ENCODE measurements at places on chromosomes 16 and 17. TPM values are rescaled to one million over a fixed set of nuclear protein-coding genes. Genes with fewer than 3 reads are reported as not detected.

The HAS3 gene
- total RNA-seq: 3.6 TPM

The KRT31 gene
- not detected for total RNA-seq

The TP53TG3 gene
- not detected for total RNA-seq

The LRRC75A gene
- 2.2 TPM for total RNA-seq

The VAT1L gene
- 0.81 TPM for total RNA-seq

The VPS35L gene
- 36.6 TPM for total RNA-seq

The DPEP1 gene
- not detected for total RNA-seq

The TBC1D28 gene
- total RNA-seq: not detected

The GGNBP2 gene
- 27.9 TPM for total RNA-seq

The HCRT gene
- not detected for total RNA-seq

The CASKIN2 gene
- 12.3 TPM for total RNA-seq

The ETV4 gene
- total RNA-seq: 17.0 TPM

The ALDOC gene
- total RNA-seq: 213 TPM

The DNAI2 gene
- total RNA-seq: not detected

The OR3A3 gene
- not detected for total RNA-seq

The MPRIP gene
- total RNA-seq: 116 TPM

The MEOX1 gene
- 0.54 TPM for total RNA-seq

The VPS25 gene
- total RNA-seq: 77.3 TPM

The TNFRSF13B gene
- total RNA-seq: not detected

The PYCARD gene
- total RNA-seq: 43.1 TPM

The RBFOX1 gene
- total RNA-seq: not detected

The CCDC92B gene
- total RNA-seq: not detected

The USP7 gene
- 48.0 TPM for total RNA-seq

The CLEC18A gene
- not detected for total RNA-seq

The ABCA8 gene
- 58.2 TPM for total RNA-seq

The CAVIN1 gene
- 781 TPM for total RNA-seq

The PIK3R6 gene
- total RNA-seq: not detected

The TEKT3 gene
- total RNA-seq: not detected

The CACNG5 gene
- total RNA-seq: not detected

The TP53TG3B gene
- 0.16 TPM for total RNA-seq

The ACSM5 gene
- 6.3 TPM for total RNA-seq

The CFAP52 gene
- total RNA-seq: not detected

The TBC1D3H gene
- total RNA-seq: not detected

The PNMT gene
- 0.65 TPM for total RNA-seq

The SECTM1 gene
- 25.6 TPM for total RNA-seq

The CDK12 gene
- 13.0 TPM for total RNA-seq

The IRF8 gene
- not detected for total RNA-seq

The CPNE7 gene
- total RNA-seq: 4.3 TPM

The ATP2C2 gene
- total RNA-seq: not detected

The CLEC19A gene
- total RNA-seq: not detected

The CD300E gene
- total RNA-seq: not detected

The MPP2 gene
- total RNA-seq: 10.3 TPM

The BAHCC1 gene
- total RNA-seq: 30.8 TPM

The ARHGDIG gene
- 2.3 TPM for total RNA-seq

The PSME3 gene
- total RNA-seq: 107 TPM

The PIRT gene
- total RNA-seq: not detected

The PYY gene
- not detected for total RNA-seq

The PKD1 gene
- 153 TPM for total RNA-seq

The UTS2R gene
- total RNA-seq: not detected

The KCNH6 gene
- not detected for total RNA-seq

The MAP2K6 gene
- total RNA-seq: under 0.01 TPM

The COPS3 gene
- total RNA-seq: 65.9 TPM

The G6PC1 gene
- total RNA-seq: not detected

The KRT20 gene
- not detected for total RNA-seq

Data from cardiac atrium fibroblast (primary cell).